Urinary bladder (tissue), 4 donors: ENCODE measurements at places on chromosomes 1 and 21. TPM values are rescaled to one million over a fixed set of nuclear protein-coding genes. Genes with fewer than 3 reads are reported as not detected.

GRCh38 chr1:207845109-207845508, 65.8 kb downstream of the CD34 start:
- DNase-seq = no peak

KCNJ15 gene
- 6.4 TPM for polyA plus RNA-seq

GRCh38 chr1:180343921-180344769, 114.1 kb downstream of the LHX4 start:
- DNase-seq = no peak

DNA sequence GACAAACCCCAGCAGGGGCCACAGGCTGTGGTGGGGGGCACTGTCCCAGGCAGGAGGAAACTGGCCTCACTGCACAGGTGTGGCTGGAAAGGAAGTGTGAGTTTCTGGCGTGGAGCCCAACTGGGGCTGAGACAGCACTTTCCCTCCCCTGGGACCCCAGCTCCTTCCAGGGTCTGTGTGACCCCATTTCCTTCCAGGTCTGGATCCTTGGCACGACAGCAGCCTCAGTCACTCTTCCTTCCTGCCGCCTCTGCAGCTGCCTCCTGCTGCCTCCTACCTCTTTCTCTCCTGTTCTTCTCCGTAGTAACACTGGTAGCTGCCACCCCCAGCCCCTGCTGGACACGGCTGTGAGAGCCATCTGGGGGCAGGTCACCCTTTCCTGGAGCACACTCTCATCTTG, 88.0 kb downstream of the SIK1 start:
- no peak for DNase-seq

MAP10 gene
- 2.4 TPM for polyA plus RNA-seq

- no peak for DNase-seq
Observed at GRCh38 chr1:54750596-54750995, 13.7 kb downstream of the PARS2 start.

DNA sequence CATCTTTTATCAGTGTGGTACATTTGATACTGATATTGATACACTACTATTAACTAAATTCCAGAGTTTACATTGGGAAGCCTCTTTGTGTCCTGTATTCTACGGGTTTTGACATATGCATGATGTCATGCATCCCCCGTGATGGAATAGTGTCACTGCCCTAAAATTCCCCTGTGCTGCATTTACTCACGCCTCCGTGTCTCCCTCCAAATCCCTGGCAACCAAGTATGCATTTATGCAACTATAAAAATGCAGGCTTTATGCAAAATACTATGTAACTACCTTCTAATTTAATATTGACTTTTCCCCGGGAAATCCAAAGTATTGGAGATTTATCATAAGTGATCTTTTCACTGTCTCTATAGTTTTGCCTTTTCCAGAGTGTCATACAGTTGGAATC, 453.7 kb upstream of the RUNX1 start:
- DNase-seq = no peak

DUSP23 gene
- 93.6 TPM for polyA plus RNA-seq

- no peak for DNase-seq
Observed at GRCh38 chr21:33293136-33293535, 27.0 kb downstream of the IL10RB start.

FASLG gene
- polyA plus RNA-seq = 0.04 TPM

DNA sequence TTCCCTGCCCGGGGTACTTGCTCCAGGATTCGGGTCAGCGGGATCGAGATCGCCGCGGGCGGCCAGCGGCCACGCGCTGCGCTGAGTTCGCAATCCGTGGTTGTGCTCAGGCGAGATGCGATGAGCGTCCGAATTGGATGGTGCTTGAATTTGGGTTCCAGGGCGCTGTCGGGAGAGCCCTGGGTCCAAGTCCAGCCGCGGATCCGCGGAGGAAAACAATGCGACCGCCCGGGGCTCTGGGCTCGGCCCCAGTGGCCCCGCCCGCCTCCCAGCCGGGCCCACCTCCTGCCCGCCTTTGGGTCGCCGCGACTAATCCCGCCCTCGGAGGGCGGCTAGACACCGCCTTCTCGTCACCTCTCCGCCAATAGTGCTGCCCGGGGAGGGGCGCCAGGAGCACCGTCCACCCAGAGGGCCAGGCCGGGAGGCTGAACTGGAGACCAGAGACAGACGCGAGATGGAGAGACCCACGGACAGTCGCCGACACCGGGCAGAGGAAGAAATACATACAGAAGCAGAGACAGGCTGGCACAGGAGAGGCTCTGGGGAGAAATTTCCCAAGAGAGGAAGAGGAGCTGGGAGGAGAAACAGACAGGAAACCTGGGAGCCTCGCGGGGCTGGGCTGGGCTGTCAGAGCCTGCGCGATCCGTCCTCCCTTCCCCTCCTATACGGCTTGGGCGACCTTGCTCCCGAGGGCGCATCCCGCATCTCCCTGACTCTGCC, at the start of gene SEMA6C:
Gene SEMA6C (minus strand): TSS at position 220 of the 720 bp plus-strand sequence. CDS start 4,010 bp downstream, outside the sequence.
- peak; percentile 76 for DNase-seq

DNA sequence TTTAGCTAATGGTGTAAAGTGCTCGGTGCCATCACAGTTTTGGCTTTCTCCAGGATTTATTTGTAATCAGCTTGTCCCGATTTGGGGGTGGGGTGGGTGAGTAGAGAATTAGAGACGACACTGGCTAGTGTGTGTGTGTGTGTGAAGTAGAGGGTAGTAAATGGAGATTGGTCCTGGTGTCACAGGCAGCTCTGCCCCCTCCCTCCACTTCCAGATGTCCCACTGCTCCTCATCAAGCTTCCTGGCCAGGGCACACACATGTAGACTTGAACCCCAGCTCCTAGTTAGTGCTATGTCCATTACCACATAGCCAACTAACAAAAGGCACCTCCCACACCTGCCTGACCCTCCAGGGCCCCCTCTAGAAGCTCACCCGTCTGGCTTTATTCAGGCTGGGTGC, 3.2 kb downstream of the TRNP1 start:
- DNase-seq = no peak

IFNAR2 gene
- polyA plus RNA-seq = 17.5 TPM

DNA sequence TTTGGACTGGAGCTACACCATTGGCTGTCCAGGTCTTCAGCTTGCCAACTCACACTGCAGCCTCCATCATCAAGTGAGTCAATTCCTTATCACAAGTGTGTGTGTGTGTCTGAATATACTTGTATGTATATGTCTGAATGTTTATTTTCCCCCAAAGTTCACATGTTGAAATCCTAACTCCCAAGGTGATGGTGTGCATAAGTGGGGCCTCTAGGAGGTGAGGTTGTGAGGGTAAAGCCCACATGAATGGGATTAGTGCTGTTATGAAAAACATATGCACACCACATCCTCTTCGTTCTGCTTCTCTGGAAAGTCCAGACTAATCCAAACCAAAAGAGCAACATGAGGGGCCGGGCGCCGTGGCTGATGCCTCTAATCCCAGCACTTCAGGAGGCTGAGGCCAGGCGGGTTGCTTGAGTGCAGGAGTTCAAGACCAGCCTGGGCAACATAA, 48.7 kb upstream of the LBR start:
- DNase-seq = no peak

DNA sequence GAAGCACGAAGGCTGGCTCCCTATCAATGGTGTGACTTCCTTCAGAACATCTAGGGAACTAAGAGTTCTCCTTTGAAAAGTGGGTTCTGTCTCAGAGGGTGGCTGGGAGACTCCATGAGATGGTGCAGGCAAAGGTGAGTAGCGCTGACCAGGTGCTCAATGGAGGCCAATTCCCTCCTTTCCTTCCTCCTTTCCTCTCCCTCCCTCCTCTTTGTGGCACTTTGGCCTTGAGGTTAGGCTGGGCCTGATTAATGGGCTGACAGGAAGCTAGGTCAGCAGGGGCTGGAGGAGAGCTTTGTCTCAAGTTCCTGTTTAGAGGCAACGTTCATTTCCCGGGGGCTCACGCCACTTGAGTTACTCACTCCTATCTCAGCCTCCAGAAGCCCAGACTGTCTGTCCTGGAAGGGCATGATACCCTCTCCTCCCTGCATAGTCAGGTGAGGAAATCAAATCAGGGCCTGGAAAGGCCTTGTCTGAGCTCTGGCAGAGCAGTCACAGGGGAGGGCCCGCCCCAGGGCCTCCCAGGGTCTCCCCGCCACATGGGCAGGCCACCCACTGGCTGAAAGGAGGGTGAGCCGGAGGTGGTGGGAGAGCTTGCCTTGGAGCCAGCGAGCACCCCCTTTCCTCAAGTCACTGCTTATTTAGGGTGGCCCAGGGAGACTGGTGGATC, 58.4 kb upstream of the SSBP3 start:
- no peak for DNase-seq
